ENCODE measurements at places on chromosomes 11 and 22.

DNA sequence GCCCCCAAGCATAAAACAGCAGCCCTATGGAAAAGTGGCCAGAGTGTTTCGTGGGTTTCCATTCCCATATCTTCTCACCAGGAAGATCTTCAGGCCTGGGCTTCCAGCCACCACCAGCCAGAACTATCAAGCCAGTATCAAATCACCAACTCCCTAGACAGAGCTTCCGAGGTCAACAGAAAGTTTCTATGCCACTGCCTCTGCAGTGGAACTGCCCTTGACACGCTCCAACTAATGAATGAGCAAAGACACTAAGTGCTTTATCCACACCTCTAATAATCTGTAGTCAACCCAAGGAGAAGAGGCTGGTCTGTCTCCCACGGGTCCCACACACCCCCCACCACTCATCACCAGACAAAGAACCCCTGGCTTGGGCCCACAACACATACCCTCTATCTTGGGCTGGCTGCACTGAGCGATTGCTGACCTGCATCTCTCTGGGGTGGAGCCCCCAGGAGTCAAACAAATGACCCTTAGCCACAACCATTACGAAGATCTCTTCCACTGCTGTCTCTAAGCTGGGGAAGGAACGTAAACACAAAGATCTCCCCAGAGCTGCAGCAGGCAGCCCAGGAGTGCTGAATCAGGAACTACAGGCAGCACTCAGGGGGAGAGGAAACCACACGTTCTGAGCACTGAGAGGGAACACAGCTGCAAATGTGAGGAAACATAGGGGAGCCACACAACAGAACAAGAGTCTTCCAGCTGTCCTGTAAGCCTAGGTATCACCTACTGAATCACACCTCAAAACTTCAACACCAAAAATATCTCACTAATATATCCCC, 9.7 kb downstream of the OR5AN1 start:
- DNase-seq: no peak

DNA sequence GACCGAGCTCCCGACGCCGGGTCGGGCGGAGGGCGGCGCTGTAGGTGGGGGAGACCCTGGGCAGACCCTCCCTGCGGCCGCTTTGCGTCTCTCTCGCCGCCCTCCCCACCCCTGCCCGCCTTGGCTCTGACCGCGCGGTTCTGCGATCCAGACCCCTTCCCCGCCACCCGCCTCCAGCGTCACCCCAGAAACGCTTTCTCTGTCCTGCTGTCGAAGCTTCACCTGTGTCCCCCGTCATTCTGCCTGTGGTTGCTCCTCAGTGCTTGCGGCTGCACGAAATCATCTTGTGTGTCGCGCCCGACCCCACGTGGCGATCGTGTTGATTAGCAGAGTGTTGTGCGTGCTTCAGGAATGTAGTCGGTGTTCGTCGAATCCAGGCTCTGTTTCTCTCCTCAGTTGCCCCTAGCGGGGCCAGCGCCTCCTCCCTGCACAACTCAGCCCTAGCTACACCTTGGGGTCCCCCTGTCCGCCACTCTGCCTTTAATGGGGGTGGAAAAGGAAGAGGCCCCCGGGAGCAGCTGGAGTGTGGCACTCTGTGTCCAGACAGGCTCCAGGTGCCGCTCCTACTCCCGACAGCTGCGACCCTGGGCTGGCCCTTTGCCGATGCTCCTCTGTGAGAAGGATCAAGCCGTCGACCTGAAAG, 851 bp downstream of the PTDSS2 start:
- peak; percentile 42 for DNase-seq

GRCh38 chr22:44455963-44456358, 42.1 kb downstream of the RTL6 start:
- no peak for DNase-seq

- DNase-seq: no peak
Observed at GRCh38 chr11:61052182-61052972, 49.9 kb upstream of the CD5 start.

- no peak for DNase-seq
Observed at GRCh38 chr22:49937758-49938564, 19.5 kb downstream of the CRELD2 start.

DNA sequence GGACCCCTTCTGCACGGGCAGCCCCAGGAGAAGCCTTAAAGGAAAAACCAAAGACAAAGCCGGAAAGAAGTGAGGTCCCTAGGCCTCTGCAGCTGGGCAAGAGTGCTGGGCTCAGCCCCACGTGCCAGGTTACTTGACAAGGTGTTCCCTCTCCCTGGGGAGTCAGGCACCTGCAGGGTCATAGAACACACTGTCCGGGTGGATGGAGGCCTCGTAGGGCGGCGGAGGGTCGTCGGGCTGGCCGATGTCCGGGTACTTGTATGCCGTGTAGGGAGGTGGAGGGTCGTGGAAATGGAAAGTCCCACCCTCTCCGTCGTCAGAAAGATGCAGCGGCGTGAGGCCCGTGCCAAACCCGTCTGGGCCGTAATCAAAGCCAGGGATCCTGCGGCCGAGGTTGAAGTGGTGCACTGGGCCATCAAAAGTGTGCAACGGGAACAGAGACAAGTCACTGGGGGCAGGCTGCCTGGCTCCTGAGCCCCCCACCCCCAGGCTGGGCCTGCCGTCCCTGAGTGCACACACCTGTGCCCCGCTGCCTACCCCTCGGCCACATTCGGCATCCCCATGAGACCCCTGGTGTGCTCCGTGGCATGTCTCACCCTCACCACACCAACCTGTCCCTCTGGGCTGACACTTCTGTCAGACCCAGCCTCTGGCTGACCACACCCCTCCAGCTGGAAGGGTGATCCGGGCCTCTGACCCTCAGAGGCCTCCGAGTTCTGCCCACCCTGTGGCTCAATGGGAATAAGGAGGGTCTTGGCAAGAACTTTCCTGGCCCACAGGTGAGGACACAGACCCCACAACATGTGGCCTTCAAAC, 81.1 kb downstream of the DGCR2 start:
- DNase-seq: no peak

GRCh38 chr11:134086376-134086775, 17.5 kb downstream of the JAM3 start:
- no peak for DNase-seq

DNA sequence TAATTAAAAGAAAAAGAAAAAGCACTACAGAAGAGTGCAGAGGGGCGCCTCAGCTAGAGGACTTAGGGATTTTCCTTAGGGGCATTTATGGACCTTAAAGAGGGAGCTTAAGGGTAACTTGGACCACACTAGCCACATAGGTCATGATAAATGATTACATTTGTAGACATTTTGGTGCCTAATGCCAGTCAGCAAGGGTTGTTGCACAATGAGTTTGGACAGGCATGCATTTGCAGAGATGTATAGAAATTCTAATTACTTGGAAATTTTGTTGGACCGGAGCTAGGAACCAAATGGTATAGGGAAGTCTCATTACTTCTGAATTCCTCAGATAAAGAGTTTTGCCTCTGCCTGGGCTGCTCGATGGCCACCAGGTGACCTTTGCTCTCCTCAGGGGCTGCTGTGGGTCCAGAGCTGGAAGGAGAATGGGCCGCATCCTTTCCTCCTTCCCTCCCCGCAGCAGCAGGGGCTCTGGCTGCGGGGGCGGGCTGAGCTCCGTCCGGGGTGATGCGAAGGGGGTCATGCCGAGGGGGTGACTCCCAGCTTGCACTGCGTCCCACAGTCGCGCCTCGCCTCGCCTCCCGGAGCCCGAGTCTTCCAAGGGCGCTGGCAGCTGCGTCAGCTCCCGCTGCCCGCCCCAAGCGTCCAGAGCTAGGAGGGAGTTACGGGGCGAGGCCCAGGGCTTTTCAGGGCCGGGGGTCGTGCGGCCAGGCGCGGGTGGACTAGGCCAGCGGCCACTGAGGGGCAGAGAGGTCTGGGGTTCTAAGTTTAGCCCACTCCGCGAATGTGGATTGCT, 20.3 kb upstream of the MALAT1 start:
- peak; percentile 41 for DNase-seq

- DNase-seq: no peak
Observed at GRCh38 chr11:132123854-132124835, 753.7 kb downstream of the NTM start.

GRCh38 chr11:87083029-87083428, 45.3 kb downstream of the TMEM135 start:
- DNase-seq: no peak

- DNase-seq: peak; percentile 90
Observed at GRCh38 chr22:27134315-27134701, 476.9 kb downstream of the MIAT start.

DNA sequence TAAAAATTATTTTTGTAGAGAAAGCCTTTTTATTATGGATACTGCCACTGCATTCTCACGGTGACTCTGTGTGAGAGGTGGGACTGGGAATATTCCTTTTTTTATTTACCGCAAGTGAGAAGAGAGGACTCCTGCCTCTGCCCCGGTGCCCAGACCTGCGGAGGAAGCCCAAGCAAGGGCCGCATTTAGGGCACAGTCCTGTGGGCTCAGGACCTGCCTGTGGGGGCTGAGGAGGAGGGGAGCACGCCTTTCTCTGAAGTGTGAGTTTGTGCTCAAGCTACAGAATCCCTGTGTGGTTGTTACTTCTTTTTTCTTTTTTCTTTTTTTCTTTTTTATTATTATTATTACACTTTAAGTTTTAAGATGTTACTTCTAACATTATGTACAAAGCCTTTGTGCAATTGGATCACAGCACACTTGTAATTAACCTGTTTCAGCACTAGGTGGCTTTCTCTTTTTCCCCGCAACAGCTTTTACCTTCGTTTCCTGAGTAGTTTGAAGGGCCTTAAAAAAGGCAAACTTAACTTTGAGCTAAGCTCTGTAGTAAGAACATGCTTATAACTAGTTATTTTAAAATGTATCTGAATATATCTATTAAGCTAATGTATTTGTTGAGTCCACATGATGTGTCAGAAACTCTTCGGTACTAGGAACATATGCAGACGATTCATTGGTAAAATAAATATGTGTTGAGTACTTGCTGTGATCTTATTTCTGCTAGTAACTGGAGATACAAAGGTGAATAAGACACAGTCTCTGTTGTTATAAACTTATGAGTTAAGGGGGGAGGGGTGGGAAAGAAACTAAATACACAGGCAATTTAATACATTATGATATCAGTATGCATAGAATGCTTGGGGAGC, 18.3 kb downstream of the AMOTL1 start:
- DNase-seq: peak; percentile 46

DNA sequence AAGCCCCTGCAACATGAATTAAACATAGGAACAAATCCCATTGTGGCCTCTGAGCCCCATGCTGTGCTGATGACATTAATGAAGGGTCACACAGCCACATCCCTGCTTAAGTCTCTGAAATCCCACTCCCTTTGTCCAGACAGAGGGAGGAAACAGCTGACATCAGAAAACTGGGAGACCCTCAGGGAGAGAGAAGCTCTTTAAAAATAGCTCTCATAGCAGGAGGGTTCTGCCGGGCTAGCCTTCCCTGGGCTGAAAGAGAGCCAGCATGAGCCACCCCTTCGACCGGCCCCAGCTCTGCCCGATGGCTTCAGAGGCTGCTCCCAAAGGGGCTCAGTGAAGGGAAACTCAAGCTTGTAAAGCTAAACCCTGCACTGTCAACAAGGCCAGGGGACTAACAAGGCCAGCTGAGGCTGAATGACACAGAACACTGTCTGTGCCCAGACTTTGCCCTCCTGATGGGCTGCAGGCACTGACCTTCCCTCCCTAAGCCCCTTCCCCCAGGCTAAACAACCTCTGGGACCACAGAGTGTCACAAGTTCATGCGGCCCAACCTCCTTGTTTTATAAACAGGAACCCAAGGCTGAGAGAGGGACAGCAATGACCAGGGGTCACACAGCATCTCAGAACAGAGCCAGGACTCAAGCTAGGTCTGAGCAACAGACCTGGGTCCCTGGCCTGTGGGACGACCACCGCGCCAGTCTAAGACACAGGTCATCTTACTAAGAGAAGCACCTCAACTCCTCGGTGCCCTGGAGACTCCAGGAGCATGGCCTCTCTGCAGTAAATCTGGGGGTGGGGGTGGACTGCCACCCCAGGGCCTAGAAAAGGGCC, 163.8 kb downstream of the CHST1 start:
- DNase-seq: no peak

- DNase-seq: no peak
Observed at GRCh38 chr22:43167001-43167589, 15.7 kb downstream of the TSPO start.

DNA sequence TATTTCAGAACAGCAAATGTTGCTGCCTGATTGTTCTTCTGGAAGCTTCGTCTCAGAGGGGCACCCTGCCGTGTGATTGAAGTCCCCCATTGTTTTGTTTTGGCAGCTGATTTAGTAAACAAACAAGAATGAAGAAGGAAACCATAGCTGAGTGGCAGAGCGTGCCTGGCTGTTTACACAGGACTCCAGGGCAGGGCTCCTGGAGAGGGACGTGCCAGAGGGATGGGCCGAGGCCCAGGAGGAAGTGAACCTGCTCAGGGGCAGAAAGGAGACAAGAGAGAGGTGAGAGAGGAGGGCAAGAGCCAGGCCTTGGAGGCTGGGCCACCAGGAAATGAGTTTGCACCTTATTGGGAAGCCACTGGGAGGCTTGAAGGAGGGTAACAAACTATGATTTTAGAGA, 85.5 kb upstream of the B3GAT1 start:
- DNase-seq: no peak

Data from inflammatory macrophage treated with lipopolysaccharide for 4 hours (primary cell).